ENCODE measurements at places on chromosomes 1 and 21. TPM values are rescaled to one million over a fixed set of nuclear protein-coding genes. Genes with fewer than 3 reads are reported as not detected.

Gene LCE1E
- total RNA-seq, result not detected

DNA sequence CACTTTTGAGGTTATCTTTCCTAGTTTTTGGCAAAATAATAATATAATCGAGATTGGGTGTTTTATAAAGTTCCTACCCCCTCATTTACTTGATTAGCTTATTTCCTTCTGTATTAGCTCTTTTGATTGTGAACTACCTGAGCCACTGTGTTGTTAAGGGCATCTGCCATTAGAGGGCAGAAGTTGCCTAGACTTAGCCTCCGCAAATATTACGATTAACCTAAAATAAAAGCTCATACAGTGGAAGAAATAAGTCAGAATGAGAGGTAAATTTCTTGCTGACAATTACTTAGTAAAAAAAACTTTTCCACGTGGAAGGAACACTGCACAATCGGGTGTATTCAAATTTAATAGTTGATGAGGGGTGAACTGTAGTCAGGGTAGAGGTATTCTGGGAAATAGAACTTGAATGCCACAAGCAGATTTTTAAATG, 2.3 kb downstream of the H3-3A start:
- peak; percentile 55 for DNase-seq

DNA sequence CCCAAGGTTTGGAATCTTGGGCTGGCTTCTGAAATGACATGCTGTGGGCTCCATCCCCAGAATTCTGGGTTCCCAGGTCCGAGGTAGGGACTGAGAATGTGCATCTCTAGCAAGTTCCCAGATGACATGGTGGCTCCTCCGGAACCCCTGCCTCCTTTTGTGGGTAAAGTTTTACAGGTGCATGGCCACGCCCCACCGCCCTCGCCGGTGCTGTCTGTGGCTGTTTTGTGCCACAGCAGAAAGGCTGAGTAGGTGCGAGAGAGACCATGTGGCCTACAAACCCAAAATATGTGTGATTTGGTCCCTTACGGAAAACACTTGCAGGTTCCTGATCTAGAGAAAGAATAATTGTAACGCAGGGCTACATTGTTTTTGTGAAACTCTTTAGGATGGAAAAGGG, 30.9 kb downstream of the SKI start:
- DNase-seq, result no peak

- DNase-seq, result no peak
Observed at GRCh38 chr1:26684763-26685508, 10.9 kb upstream of the ARID1A start.

- no peak for DNase-seq
Observed at GRCh38 chr1:8458607-8459006, 140.7 kb downstream of the SLC45A1 start.

DNA sequence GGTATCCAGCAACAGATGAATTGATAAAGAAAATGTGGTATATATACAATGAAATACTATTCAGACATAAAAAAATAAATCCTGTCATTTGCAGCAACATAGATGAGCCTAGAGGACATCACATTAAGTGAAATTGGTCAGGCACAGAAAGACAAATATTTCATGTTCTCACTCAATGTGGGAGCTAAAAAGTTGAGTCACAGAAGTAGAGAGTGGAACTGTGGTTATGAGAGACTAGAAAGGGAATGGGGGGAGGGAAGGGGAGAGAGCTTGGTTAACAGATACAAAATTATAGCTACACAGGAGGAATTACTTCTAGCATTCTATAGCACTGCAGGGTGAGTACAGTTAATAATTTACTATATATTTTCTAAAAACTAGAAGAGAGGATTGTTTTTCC, 37.1 kb upstream of the SERPINC1 start:
- DNase-seq, result peak; percentile 4

Gene PRKACB
- 6.0 TPM for total RNA-seq

GRCh38 chr1:232944347-232944746, 6.1 kb upstream of the NTPCR start:
- peak; percentile 20 for DNase-seq

DNA sequence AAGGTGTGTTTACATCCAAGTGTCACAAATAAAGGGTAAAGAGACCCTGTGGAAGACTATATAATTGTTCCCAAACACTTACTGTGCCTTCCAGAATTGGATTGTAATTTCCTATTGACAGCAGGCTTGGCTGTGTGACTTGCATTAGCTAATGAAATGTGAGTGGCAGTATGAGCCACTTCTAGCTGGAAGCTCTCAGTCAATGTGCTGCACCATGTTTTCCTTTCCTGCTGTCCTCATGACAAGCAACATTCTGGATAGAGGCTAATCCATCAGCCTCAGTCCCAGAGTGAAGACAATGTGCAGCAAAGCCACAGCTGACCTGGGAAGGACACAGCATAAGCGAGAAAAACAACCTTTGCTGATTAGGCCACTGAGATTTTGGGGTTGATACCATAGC, 5.9 kb upstream of the FOXJ3 start:
- DNase-seq, result no peak

- DNase-seq, result no peak
Observed at GRCh38 chr1:178457651-178458050, 39.1 kb downstream of the CLEC20A start.

DNA sequence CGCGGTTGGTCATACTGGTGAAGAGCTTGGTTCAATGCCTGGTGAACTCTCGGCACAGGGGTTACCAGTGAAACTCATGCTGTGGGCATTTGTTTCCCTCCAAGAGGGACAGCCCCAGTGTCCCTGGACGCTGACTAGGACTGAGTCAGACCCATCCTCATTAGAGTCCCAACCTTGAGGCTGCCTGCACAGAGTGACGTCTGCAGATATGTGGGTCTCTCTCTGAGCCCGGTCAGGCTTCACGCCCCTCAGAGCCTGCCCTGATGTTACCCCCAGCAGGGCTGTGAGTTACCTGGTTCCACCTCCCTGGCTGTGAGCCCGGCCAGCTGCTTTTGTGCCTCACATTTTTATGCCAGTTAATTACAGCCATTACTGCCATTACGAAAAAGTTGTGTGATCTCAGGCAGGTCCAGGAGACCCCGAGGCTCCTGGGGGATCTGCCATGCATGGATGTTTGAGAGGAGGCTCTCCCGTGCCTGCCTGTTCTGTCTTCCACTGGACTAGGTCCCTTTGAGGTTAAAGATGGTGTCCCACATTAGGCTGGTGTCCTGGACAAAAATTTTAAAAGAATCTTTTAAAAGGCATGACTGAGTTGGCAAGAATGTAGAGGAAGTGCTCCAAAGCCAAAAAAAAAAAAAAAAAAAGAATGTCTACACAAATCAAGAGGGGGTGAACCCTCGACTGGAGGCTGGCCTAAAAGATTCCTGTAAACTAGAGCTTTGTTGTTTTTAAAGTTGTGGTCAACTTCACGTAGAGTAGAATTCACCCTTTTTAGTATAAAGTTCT, 36.6 kb upstream of the PADI1 start:
- DNase-seq, result peak; percentile 92

Gene SYT14
- total RNA-seq, result 5.9 TPM

- DNase-seq, result peak; percentile 74
Observed at GRCh38 chr1:160993544-160994193, 27.3 kb downstream of the F11R start.

Gene LAPTM5
- total RNA-seq, result 1.5 TPM

- no peak for DNase-seq
Observed at GRCh38 chr1:8164670-8165069, 138.6 kb upstream of the ERRFI1 start.

- no peak for DNase-seq
Observed at GRCh38 chr21:26846036-26846931, 1.1 kb upstream of the ADAMTS1 start.

DNA sequence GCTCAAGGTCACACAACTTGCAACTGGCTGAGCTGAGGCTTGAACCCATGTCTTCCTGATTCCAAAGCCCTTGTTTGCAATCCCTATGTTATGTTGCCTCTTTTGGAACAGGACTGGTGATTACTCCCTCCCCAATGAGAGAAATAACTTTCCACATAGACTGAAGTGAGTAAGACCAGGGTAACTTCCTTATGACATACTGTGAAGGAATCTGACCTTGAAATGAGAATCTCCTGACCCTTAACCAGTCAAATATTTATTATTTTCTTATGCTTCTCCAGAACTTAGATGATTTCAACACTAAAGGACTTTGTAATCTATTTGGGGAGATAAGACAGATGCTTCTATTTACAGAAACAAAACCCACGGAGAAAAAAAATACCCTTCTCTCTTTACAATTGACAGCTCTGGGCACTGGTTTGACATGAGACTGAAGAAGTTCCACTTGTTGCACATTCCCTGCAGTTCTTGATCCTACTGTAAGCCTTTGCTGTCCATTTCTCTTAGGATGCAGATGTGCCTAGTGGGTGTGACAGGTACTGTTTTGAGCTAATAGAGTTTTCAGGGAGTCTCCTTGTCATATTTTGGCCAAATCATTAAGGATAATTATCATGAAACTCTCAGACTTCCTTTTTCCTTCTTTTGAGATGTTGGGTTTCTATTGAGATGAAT, 3.9 kb upstream of the RPTN start:
- DNase-seq, result peak; percentile 92

DNA sequence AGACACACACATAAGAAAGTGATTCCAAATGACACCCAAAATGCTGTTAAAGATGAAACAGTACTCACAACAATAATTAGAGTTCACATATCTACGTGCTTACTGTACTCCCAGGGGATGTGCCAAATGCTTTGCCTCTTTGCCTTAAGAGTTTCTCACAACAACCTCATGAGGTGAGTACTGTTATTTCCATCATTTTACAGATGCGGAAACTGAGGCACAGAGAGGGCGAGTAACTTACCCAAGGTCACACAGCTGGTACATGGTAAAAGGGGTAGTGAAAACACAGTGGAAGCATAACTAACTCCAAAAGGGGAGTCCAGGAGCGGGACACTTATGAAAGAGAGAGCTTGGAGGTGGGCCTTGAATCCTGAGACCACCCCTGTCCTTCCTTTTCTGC, 171.8 kb downstream of the ACTL8 start:
- no peak for DNase-seq

DNA sequence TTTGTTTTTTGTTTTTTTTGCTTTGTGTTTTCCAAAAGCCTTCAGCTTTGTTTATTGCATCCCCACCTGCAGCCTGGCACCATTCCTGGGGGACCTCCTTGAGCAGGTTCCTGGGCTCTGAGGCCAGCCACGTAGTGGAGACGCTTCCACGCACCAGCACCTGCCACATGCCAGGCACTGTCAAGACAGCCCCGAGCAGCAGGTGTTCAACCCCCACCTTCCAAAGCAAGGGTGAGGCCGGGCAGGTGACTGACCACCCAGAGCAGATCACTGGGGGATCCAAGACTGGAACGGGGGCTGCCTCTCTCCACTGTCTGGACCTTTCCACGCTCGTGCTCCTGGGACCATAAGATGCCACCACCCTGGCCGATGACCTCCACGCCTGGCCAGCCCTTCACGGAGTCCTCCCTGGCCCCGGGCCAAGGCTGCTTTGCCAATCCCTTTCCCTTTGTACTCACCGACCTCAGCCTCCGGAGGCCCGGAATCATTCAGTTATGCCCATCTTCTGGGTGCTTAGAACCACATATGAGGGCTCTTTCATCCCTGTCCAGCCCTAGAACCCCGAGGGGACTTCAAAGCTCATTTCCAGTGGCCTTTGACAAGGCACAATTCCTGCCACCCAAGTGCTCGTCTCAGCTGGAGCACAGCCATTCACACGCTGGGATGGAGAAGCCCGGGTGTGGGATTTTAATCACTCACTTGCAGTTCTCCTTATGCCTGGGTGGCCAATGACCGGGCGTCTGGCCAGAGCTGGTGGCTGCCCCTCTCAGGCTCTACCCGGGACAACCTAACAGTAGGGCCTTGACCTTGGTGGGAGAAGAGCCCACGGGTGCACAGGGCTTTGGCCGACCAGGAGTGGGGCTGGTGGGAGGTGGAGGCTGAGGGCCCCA, 330.8 kb downstream of the NPHP4 start:
- DNase-seq, result no peak

DNA sequence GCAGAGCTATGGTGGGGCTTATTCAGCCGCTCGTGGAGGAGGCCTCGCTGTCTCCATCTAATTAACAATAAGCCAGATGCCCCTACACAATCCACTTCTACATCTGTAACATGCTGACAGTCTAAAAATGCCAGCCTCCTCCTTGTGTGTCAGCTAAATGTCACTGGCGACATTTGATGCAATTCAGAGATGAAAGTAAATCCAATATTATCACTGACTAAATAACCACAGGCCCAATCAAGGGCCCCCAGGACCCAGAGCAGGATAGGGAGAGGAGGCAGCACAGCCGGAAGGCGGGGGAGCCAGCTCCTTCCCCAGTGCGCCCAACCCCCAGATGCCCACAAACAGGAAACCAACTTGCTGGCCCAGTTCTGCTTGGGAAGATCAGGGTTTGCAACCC, 76.6 kb downstream of the DMRTA2 start:
- no peak for DNase-seq

- no peak for DNase-seq
Observed at GRCh38 chr1:219138747-219139146, 34.9 kb upstream of the LYPLAL1 start.

- DNase-seq, result no peak
Observed at GRCh38 chr1:209617047-209617673, 33.6 kb downstream of the CAMK1G start.

- peak; percentile 53 for DNase-seq
Observed at GRCh38 chr1:149917571-149918144, at the start of gene SV2A. SV2A (minus strand) TSS chr1:149917844; CDS start chr1:149913840, 4,004 bp downstream.

DNA sequence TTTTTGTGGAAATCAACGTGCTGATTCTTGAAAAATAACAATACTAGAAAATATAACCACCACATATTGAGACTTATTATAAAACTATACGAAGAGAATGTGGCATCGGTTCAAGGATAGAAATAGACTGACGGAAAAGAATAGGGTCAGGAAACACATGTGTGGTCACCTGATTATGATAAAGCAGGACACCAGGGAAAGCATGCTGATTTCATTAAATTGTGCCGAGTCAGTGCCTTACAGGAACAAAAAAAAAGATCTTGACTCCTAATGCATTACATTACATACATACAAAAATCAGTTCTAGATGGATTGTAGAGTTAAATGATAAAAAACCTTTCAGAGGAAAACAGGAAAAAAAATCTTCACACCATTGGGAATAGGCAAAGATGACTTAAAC, 43.5 kb upstream of the SERPINC1 start:
- no peak for DNase-seq

All from HT1080 (cell line).